ENCODE measurements at places on chromosomes 16 and 17.

DNA sequence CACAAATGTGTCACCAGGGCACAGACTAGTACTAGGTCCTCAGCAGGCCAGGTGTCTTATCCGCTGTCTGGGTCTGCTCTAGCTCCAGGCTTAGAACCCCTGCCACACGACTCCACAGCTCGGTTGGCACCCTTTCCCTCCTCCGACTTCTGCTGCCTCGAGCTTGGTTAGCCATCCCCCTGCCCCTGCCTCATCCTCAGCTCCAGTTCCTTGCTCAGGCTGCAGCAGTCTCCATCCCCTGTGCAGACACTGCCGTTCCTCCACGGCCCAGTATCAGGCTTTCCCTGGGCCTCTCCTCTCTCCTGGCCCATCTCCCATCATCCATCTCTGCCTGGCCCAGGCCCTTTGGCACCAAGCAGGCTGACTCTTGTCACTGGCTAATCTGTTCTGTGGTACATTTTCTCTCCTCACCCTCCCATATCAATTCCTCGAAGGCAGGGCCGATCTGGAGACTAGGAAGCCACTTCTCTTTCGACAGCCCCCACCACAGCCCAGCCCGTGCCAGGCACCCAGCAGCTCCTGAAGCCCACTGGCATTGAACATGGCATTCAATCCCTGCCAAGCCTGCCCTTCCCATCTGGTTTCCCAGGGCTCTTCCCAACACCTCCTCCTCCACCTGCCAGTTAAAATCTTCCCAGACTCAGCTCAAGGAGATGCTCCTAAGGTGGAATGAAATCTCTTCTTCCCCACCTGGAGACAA lies 1.4 kb upstream of the GRN start:
- DNase-seq, result no peak

DNA sequence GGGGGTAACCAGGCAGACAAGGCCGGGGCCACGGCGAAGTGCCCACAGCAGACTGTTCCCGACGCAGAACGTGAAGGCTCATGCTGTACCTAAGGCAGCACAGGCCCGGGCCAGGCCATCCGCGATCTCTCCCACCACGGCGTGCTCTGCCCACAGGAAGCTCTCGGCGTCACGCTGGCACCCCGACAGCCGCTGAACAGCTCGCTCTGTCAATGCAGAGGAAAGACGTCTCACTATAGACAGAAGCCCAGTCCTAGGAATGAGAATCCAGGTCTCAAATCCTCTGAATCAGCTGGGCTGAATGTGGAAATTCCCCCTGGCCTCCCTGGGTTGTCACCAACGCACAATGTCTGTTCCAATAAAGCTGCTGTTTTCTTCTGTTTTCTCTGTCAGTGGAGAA lies 21.4 kb downstream of the SERPINF1 start:
- DNase-seq, result no peak

GRCh38 chr16:88069397-88070168 lies 118.3 kb downstream of the BANP start:
- no peak for DNase-seq

GRCh38 chr16:61770301-61770700 lies 265.9 kb downstream of the CDH8 start:
- no peak for DNase-seq

GRCh38 chr17:38325221-38325851 lies 18.4 kb downstream of the GPR179 start:
- no peak for DNase-seq

DNA sequence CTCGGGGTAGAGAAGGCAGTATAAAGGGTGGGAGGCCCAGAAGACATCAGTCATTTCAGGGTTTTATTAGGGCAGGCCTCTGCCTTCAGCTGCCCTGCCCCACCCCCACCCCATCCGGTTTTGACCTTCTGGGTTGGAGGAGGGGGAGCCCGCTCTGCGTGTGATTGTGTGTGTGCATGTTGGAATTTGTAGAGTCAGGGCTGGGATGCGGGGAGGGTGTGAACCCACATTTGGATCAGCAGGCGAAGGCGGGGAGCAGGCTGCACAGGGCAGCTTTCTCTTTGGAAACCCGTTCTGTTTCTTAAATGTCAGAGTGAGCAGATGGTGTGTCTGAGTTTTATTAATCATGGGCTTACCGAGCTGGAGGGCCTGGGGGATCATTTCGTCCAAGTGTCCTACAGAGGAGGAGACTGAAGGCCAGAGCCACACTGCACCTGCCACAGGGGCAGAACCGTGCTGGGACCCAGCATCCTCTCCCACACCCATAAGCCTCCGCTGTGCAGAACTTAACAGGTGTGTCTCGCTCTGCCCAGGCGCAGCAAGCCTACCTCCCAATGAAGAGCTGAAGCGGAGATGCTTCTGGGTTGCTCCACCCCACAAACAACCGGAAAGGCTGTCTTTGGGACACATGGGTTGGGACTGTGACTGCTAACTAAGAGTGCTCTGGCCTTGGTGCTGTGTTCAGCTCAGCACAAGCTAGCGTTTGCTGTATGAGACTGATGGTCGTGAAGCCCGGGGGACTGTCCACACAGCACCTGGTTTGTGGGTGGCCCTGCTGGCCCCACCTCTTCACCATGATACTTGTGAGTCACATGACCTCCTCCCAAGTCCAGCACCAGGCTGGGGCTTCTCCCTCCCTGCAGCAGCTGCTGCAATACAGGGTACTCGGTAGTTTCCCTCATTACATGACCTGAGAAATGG lies 70.9 kb upstream of the GSE1 start:
- no peak for DNase-seq

DNA sequence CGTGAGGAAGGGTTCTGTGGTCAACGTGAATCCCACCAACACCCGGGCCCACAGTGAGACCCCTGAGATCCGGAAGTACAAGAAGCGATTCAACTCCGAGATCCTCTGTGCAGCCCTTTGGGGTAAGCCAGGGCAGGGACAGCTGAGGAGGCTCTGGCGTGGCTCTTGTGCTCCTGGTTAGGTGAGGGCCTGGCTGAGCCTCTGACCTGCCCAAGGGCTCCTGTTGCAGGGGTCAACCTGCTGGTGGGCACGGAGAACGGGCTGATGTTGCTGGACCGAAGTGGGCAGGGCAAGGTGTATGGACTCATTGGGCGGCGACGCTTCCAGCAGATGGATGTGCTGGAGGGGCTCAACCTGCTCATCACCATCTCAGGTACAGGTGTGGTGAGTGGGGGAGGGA lies 4.2 kb upstream of the C17orf107 start:
- DNase-seq, result no peak

DNA sequence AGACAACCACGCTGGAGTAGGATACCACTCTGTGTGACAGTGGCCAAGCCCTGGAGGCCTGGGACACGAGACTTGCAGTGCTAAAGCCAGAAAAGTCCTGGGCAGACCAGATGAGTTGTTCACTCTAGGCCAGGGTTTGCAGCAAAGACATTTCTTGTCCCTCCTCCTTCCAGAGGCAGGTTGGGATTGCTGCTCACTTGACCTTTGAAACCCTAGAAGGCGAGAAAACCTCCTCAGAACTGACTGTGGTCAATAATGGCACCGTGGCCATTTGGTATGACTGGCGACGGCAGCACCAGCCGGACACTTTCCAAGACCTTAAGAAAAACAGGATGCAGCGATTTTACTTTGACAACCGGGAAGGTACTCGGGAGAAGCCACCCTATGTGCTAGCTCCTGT lies 9.8 kb upstream of the EPN3 start:
- DNase-seq, result no peak

- no peak for DNase-seq
These were observed 41.1 kb downstream of the MEOX1 start for GRCh38 chr17:43620581-43620980.

GRCh38 chr16:576823-577201 lies 7.0 kb downstream of the PIGQ start:
- DNase-seq, result no peak

- DNase-seq, result no peak
These were observed 295.4 kb upstream of the AXIN2 start for GRCh38 chr17:65856865-65857264.

GRCh38 chr16:9392956-9393355 lies 301.5 kb downstream of the HAPSTR1 start:
- no peak for DNase-seq

DNA sequence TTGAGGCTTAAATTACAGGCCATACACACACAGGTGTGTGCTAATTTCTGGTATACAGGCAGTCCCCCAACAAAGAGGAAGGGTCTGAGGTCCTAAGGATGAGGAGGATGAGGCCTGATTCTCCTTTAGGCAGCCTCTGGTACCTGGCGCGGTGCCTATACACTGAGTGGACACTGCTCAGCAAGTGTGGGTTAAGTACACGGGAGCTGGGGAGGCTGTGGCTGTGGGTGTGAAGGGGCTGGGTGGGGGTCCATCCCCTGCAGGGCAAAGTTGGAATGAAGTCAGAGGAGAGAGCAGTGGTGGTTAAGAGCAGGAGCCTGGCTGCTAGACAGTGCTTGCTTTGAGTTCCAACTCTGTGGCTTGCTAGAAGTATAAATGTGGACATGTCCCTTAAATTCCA lies 10.9 kb downstream of the MRM1 start:
- DNase-seq, result no peak

- DNase-seq, result no peak
These were observed 146.6 kb downstream of the TRIM37 start for GRCh38 chr17:58960068-58960467.

GRCh38 chr16:47713225-47713595 lies 252.1 kb downstream of the PHKB start:
- no peak for DNase-seq

All from activated naive CD8-positive, alpha-beta T cell treated with anti-CD3 and anti-CD28 coated beads for 36 hours (primary cell).